ENCODE measurements at places on chromosomes 1 and 21.

DNA sequence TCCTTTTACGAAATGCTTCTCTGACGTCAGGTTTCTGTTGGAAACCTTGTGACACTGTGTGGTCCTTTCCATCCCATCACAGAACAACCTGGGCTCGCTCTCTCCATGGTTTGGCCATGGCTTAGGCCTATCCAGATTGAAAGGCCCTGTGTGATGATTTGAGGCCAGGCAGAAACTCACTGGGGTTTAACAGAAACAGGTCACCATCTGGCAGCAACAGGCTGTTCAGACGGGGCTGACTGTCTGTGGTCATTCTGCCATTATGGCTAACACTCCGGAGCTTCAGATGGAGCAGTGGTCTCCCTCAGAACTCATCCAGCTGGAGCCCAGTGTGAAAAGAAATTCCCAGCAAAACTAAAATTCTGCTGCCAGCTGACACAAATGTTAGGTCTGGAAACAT lies 9.3 kb downstream of the PLEKHM2 start:
- no peak for DNase-seq

DNA sequence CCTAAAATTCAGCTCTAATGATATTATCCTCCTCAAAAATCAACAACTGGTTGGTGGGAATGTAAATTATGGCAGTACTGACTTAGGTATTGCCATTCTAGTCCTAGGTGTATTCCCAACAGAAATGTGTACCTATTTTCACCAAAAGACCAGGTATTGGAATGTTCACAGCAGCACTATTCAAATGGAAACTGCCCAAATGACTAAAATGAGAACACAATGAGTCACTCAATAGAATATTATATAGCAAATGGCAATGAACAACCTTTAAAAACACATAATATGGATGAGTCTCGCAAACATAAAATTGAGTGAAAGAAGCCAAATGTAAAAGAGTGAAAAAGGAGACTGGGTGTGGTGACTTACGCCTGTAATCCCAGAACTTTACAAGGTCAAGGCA lies 44.9 kb downstream of the GADD45A start:
- no peak for DNase-seq

GRCh38 chr1:238265866-238266265 lies 375.1 kb upstream of the ZP4 start:
- no peak for DNase-seq

DNA sequence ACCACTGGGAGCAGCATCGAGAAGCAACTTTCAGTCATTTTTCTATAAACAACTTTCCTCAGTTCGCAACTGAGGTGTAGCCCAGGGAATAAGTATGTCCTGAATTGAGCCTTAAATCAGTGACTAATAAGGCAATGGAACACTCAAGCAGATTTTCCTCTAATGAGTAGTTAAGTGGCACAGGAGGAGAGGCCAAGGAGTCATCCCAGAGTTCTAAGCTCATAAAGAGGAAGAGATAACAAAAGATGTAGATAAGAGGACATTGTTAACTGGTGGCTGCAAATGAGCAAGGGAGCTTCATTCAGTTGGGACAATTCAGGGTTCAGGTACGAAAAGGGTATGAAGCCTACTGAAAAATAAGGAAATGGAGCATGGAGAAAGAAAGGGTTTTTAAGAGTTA lies 64.5 kb downstream of the LRRC40 start:
- no peak for DNase-seq

All from activated CD4-positive, alpha-beta T cell treated with anti-CD3 and anti-CD28 coated beads for 1 hour (primary cell).